ENCODE measurements at places on chromosomes 5 and 9.

- no peak for DNase-seq
Observed at GRCh38 chr5:169229342-169229892, 71.5 kb downstream of the SLIT3 start.

- DNase-seq: no peak
Observed at GRCh38 chr9:26746357-26747072, 146.1 kb downstream of the CAAP1 start.

- peak; percentile 9 for DNase-seq
Observed at GRCh38 chr9:27528076-27528885, 1.3 kb downstream of the MOB3B start.

- DNase-seq: no peak
Observed at GRCh38 chr5:31478901-31479300, 53.0 kb downstream of the DROSHA start.

- DNase-seq: no peak
Observed at GRCh38 chr9:27505744-27506161, 18.3 kb upstream of the IFNK start.

DNA sequence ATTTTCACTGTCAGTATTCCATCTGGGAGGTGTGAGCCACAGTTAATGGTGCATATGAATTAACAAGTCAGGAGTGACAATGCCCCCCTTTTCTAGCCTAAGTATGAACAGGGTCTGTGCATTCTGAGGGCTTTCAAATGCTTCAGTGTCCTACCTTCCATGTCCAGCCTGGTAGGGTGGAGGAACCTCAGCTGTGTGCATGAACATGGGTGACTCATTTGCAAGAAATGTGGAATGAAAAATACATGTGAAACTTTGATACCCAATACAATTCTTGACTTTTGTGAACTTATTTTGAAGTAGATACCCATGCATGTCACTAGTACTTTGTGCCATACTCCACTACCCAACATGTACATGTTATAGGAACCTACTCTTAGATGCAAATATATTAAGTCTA, 375.8 kb downstream of the SEMA5A start:
- DNase-seq: no peak

- DNase-seq: no peak
Observed at GRCh38 chr9:14180093-14180959, 133.6 kb downstream of the NFIB start.

- DNase-seq: no peak
Observed at GRCh38 chr9:119801311-119801710, 432.1 kb upstream of the BRINP1 start.

DNA sequence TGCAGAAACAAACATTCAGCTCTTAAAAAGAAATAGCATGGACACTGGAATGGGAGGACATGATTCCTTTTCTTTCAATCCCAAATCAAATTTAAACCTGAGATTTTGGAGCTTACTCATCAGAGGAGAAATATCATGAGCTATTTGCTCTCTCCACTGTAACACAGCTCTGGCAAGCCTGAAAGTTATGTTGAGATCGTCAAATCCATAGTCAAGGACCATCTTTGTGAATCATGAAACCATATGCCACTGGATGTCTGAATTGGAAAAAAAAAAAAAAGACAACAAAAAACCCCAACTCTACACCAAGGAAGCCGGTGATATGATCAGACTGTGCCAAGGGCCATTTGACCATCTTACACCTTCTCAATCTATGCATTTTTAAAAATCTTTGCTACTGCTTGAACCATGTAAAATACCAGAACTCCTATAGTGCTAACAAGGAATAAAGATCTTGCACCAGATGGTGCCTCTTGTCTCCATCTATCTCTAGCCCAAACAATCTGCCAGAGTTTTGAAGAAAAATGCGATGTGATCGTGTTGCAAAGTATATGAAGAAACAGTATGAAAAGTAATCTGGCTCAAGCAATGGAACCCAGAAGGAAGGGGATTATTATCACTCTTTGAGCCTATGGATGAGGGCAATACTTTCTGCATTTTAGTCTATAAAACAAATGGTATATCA, 138.1 kb upstream of the MEF2C start:
- no peak for DNase-seq

GRCh38 chr9:124706685-124707084, 64.4 kb downstream of the NR6A1 start:
- DNase-seq: no peak

DNA sequence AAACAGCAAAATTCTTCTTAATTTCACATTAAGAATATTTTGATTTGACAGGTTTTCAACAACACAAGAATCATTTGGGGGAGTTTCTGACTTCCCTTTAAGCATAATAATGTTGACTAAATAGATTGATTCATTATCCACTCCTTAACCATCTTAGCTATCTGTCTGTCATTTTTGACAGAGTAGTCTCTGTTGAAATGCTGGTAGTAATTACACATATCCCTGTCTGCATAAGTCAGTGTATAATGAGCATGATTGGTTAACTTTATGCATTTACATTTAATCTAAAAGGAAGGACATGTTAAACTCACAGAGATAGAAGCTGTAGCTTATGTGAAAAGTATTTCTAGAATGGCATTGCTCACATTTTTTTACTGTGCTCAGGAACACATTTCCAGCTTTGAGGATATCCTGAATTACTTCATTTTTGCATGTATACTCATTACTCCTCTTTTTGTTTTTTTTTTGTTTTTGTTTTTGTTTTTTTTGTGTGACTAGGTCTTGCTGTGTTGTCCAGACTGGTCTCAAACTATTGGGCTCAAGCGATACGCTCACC, 385.9 kb downstream of the KDM4C start:
- no peak for DNase-seq

DNA sequence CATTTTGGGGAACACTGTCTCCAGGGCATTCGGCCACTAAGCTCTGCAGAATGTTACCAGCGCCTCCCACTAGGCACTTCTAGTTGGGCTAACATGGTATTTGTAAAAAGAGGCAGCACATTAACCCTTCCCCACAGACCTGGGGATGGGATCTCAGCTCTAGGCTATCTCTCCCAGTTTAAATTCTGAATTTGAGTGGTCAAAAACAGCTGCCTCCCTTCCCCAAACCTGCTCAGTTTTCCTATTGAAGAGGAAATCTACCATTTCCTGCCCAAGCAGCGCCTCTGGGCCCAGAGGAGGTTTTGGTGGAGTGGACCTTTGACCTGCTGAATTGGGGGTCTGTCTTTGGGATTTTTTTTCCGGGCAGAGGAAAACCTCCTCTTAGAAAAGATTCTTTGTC, 53.2 kb downstream of the ENC1 start:
- DNase-seq: no peak

DNA sequence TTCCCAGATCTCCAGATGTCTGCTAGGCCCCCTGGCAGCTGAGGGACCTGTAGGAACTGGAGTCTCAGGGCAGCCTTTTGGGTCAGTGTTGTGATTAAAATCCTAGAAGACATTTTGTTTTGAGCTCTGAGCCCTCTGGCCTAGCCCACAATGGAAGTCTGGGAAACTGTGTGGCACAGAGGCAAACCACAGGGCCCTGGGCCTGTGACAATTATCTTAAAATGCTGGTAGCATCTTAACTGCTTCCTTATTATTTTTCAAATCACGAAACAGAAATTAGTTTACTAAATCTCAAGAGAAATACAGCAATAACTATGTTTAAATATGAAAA, 125.5 kb downstream of the STARD4 start:
- DNase-seq: no peak

DNA sequence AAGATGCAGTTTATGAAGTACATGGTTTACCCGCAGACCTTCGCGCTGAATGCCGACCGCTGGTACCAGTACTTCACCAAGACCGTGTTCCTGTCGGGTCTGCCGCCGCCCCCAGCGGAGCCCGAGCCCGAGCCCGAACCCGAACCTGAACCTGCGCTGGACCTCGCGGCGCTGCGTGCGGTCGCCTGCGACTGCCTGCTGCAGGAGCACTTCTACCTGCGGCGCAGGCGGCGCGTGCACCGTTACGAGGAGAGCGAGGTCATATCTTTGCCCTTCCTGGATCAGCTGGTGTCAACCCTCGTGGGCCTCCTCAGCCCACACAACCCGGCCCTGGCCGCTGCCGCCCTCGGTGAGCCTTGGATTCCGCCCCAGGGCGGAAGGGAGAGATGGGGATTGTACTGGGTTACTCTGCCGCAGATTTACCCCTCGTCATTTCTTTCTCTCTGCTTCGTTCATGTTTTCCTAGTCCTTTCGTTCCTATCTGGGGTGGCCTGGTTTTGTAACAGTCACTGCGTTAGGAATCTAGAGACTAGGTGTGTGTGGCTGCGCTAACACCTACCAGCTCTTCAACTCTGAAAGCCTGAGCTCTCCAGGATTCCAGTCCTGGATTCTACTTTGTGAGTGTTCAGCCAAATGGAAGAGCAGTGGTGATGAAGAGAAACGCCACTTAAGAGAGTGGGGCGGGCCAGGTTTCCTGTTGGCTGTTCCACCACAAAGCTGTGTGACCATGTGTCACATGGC, 638 bp downstream of the MRPS30 start:
- peak; percentile 27 for DNase-seq

- no peak for DNase-seq
Observed at GRCh38 chr5:157390133-157390532, 69.9 kb upstream of the NIPAL4 start.

DNA sequence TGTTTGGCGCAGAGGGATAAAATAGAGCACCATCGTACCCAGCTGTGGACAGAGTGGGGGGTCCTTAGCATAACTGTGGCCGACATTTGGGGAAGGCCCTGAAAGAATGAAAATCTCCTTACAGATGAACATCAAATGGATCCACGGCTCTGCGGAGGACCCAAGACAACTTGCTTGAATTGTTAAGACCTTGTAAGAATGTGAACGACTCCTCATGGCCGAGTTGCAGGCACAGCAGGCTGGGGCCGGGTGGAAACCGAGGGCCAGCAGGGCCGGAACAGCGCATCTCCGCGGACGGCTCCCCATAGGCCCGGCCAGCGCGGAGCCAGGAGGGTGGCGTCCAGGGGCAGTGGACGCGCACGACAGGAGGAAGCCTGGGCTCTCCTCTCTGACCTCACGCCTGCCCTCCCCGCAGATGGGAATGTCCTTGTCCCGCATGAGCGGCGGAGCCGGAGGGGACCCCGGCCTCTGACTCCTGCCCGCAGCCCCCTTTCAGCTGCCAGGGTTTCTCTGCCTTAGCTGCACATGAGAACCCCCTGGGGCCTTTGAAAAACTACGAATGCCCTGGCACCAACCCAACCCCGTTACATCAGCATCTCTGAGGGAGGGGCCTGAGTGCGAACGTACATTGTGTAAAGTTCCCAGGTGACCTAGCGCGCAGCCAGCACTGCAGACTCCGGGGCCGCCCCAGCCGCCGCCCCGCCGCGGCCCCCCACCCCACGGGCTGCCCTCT, 36.2 kb upstream of the PTCH1 start:
- DNase-seq: no peak

GRCh38 chr9:111874500-111874899, 22.1 kb upstream of the UGCG start:
- DNase-seq: no peak

GRCh38 chr5:116788851-116789403, 214.3 kb upstream of the SEMA6A start:
- no peak for DNase-seq

DNA sequence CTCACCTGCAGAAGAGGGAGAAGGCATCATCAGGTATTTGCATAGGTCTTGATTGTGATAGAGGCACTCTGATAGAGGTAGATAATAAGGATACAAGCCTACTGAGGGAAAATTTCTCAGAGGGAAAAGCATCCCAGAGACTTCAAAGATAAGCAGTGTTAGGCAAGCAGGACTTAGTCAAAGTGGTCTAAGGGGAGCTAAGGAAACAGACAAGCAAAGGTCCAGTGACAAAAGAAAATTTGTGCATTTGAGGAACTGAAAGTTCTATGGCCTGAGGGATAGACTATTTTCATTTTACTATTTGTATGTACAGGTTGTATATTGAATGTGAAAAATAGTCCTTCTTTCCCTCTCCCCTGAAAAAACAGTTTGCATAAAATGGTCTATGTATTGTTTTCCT, 27.4 kb downstream of the OXCT1 start:
- DNase-seq: no peak

- DNase-seq: no peak
Observed at GRCh38 chr5:154514331-154514730, 36.3 kb upstream of the HAND1 start.

- DNase-seq: no peak
Observed at GRCh38 chr5:57929271-57929670, 446.7 kb upstream of the ACTBL2 start.

- DNase-seq: no peak
Observed at GRCh38 chr5:34620185-34620584, 35.9 kb upstream of the RAI14 start.

DNA sequence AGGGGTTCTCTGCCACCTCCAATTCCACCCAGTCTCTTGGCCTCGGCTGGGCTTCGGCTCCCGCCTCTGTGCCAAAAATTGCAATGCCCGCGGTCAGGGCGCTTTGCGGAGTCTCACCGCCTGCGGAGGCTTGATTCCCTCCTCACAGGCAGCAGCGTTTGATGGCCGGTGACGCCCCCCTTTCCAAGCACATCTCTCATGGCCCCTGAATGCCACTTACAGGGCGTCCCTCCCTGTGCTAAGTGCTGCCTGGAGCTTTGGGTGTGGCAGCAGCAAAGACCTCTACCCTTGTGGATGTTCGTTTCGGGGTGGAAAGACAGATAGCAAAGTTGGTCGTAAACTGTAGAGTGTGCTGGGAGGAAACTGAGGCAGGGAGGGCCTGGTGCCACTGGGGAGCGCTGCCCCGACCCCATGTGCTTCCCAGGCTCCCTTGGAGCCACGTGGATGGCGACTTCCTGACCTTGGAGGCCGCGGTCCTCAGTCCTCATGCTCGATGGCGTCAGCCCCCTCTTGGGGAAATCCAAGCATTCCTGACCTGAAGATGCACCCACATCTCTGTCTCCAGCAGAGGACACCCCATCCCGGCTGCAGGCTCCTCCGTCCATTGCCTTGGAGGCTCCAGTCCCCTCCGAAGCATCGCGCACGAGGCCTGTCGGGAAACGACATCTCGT, 249.2 kb upstream of the IRX4 start:
- DNase-seq: no peak

GRCh38 chr9:68458918-68459317, 81.8 kb downstream of the TMEM252 start:
- DNase-seq: no peak

DNA sequence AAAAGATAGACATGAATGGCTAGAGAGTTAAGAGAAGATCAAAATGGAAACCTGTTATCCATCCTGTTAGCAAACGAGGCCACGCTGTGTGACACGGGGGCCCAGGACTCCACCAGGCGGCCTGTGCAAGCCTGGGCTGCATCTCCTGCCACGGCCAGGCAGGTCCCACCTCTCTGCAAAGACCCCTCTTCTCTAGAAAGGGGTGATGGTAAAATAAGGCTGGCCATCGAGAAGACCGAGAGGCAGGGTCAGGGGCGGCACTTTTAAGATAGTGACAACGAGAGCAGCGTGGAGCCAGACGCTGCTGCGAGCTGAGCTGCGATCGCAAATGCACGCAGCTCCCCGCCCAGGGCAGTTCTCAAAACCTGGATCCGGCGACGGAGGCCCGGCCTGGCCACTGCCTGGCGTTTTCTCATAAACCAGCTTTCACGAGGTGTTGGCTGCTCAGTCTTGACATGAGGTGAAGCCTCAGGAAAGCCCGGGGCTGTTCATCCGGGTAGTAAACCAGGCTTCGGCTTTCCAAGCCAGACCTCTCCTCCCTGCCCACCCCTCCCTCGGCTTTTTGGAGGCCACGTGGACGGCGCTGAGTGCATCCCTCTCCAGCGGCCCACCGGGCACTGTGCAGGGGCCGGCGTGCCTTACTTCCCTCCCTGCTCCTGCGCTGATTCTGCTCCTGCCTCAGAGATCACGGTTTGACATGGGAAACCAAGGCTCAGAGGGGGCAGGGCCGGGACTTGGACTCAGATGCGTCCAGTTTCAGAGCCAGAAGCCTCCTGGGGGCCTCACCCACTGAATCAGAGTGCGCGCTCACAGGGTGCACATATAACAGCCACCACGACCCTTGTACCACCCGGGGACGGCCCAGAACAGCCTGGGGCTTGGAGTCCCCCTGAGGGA, 151.6 kb upstream of the PHYKPL start:
- no peak for DNase-seq

Data from HTR-8/SVneo (cell line).